ENCODE measurements at places on chromosomes 6 and 20.

GRCh38 chr6:128241216-128241615, 279.2 kb downstream of the PTPRK start:
- H3K36me3 ChIP-seq: no peaks in the 10 kb centered on the region
- H3K4me1 ChIP-seq: peaks cover 14% of the 10 kb centered on the region
- H3K27ac ChIP-seq: no peak overlapping the region
- peaks cover 2% of the 10 kb centered on the region for H3K27me3 ChIP-seq
- H3K4me3 ChIP-seq: no peak overlapping the region

- DNase-seq: no peak
- peaks cover 3% of the 10 kb centered on the region for H3K27me3 ChIP-seq
- H3K27ac ChIP-seq: no peak overlapping the region
- peaks cover 4% of the 10 kb centered on the region for H3K36me3 ChIP-seq
Measured at GRCh38 chr6:437037-437392, 45.5 kb downstream of the IRF4 start.

DNA sequence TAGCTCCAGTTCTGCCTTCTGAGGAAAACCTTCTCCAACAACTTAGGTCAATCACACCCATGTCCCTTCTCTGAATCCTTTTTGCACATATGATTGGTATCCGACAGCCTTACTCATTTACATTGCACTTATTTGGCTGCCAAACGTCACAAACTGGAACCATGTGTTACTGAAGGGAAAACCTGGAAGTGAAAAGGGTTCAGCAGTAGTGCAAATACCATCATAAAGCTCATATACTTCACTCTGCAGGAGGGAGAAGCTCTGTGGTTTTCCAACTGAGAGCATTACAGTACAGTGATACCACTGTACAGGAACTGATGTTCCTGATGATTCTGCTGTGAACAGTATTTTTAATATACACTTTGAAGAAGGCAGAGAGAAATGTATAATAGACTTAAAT, 87.8 kb downstream of the SLC16A10 start:
- no peaks in the 10 kb centered on the region for H3K36me3 ChIP-seq
- no peak overlapping the region for H3K27ac ChIP-seq
- peaks cover 11% of the 10 kb centered on the region for H3K4me1 ChIP-seq
- peaks cover 5% of the 10 kb centered on the region for H3K27me3 ChIP-seq
- no peak for DNase-seq
- no peak overlapping the region for H3K4me3 ChIP-seq

DNA sequence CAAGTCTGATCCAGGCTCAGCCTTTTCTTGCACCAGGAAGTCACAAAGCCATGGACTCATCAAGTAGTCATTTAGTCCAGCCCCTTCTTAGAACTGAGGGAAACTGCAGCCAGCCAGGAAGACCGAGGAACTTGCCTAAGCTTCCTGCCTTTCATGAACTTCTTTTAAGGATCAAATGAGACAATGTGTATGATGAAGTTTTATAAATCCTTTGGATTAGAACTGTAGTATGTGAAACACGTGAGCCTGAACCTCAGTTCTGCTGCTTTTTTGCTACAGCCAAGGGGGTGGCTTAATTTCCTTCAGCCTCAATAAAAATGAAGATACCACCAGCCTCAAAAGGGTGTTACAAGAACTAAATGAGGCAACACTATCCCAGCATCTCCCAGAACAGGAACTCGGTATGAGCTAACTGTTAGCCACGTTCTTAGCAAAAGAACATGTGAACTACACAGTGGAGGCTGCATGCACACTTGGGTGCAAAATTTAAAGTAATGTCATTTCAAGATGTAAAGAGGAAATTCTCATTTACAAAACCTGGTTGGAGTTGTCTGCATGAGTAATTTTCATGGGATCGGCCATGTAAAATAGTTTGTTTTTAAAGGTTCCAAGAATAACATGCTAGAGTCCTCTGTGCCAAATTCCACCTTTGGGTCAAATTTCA, 76.0 kb upstream of the TBC1D7 start:
- peaks cover 10% of the 10 kb centered on the region for H3K4me1 ChIP-seq
- no peaks in the 10 kb centered on the region for H3K36me3 ChIP-seq
- DNase-seq: no peak
- peaks cover 3% of the 10 kb centered on the region for H3K27me3 ChIP-seq

GRCh38 chr6:25279748-25280343, 672 bp downstream of the CARMIL1 start:
- no peak for DNase-seq
- peaks cover 30% of the 10 kb centered on the region for H3K4me1 ChIP-seq
- peak overlapping the region; percentile 79 for H3K4me3 ChIP-seq
- peaks cover 12% of the 10 kb centered on the region for H3K27me3 ChIP-seq
- H3K27ac ChIP-seq: no peak overlapping the region

DNA sequence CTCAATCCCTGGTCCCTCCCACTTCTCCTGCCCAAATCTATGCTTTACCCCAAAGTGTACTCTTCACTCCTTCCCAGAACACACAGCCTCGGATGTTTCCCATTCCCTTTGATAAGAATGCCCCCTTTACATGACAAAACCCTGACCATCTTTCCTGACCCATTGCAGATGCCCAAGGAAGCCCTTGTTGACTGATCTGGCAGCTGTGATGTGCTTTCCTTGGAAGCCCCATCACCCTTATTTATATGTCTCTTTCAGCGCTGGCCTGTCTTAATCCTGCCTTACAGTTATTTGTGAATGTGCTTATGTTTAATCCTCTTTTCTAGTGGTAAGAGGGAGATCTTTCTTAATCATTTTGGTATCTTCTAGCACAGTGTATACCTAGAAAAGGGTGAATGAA, 523.1 kb downstream of the CD83 start:
- peak overlapping the region; percentile 7 for H3K27ac ChIP-seq
- DNase-seq: no peak
- no peak overlapping the region for H3K4me3 ChIP-seq
- H3K4me1 ChIP-seq: peaks cover 55% of the 10 kb centered on the region

DNA sequence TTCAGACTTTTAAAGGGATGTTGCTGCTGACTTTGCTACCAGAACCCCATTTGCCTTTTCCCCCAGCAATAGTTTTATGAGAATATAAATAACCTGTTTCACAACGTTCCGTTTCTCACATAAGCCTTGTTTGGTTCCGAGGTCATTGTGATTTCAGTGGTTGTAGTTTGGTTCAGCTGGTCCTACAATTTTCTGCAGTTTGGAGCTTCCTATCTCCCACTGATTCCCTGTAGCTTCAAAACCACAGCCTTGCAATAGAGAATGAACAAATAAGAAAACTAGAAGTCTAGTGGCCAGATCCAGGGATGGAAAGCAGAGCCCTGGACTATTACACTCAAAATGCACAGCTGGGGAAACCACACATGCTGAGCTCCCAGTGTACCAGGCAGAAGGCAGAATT, 24.1 kb upstream of the SH3BGRL2 start:
- DNase-seq: no peak
- H3K36me3 ChIP-seq: no peaks in the 10 kb centered on the region
- peaks cover 7% of the 10 kb centered on the region for H3K27me3 ChIP-seq
- no peaks in the 10 kb centered on the region for H3K4me1 ChIP-seq
- no peak overlapping the region for H3K27ac ChIP-seq

DNA sequence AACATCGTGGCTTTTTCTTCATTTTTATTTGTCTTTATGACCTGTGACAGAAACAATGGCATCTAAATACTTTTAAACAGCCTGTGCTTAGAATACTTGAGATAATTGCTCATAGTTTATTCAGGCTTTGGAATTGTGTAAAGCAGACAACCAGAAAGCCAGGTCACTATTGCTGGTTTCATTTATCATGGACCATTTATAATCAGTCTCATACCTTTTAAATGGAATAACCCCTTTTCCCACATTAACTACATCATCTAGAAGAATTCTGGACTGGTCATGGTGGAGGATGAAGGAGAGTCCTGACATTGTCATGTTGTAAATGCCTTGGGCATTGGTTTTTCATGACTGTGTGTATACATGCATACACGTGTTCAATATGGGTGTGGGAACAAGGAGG, 661.5 kb downstream of the EPM2A start:
- H3K27ac ChIP-seq: no peak overlapping the region
- no peaks in the 10 kb centered on the region for H3K4me1 ChIP-seq
- H3K27me3 ChIP-seq: no peaks in the 10 kb centered on the region
- no peak for DNase-seq
- H3K36me3 ChIP-seq: no peaks in the 10 kb centered on the region

GRCh38 chr20:21322921-21323331, 19.8 kb downstream of the XRN2 start:
- H3K27ac ChIP-seq: no peak overlapping the region
- peaks cover 43% of the 10 kb centered on the region for H3K4me1 ChIP-seq
- DNase-seq: no peak
- no peak overlapping the region for H3K4me3 ChIP-seq

DNA sequence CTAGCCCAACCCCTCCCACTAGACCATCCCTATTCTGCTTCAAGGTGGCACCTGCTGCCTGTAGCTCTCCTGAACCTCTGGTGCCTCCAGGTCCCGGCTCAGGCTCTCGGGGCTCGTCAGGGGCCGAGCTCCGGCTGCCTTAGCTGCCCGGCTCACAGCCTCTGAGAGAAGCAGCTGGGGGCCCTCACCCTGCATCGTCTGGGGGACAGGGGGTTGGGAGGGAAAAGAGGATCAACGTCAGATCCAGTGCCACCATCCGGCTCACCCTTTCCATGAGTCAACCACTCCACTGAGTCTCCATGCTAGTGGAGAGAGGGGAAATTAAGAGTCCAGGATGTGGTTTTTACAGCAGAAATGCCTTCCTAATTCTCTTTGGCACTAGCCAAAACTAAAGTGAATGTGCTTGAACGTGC, 13.0 kb downstream of the BAG6 start:
- no peak overlapping the region for H3K4me3 ChIP-seq
- no peaks in the 10 kb centered on the region for H3K27me3 ChIP-seq
- H3K4me1 ChIP-seq: peaks cover 5% of the 10 kb centered on the region
- H3K36me3 ChIP-seq: peaks cover 53% of the 10 kb centered on the region

DNA sequence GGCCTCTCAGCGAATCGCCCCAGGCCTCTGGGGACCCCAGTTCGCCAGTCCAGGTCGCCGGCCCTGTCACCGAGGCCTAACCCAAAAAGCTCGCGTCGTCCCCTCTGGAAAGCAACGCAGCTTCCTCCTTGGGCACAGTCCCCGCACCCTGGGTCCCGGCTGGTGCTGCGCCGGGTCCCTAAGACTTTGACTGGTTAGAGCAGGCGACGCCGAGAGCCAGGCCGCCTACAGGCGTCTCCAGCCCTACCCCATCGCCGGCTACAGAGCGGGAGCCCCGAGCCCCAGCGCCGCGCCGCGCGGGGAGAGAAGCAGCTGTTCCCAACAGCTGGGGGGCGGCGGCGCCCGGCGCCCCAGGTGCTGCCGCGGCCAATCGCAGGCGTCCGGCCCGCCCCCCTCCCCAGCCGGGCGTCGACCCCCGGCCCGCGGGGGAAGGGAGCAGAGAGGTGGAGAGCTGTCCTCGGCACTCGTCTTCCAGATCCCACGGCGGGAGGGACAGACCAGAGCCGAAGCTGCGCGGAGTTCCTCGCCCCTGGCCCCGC, 540 bp upstream of the RBM24 start:
- no peak for DNase-seq
- peaks cover 8% of the 10 kb centered on the region for H3K4me1 ChIP-seq
- no peaks in the 10 kb centered on the region for H3K36me3 ChIP-seq
- peaks cover 70% of the 10 kb centered on the region for H3K27me3 ChIP-seq
- no peak overlapping the region for H3K4me3 ChIP-seq

DNA sequence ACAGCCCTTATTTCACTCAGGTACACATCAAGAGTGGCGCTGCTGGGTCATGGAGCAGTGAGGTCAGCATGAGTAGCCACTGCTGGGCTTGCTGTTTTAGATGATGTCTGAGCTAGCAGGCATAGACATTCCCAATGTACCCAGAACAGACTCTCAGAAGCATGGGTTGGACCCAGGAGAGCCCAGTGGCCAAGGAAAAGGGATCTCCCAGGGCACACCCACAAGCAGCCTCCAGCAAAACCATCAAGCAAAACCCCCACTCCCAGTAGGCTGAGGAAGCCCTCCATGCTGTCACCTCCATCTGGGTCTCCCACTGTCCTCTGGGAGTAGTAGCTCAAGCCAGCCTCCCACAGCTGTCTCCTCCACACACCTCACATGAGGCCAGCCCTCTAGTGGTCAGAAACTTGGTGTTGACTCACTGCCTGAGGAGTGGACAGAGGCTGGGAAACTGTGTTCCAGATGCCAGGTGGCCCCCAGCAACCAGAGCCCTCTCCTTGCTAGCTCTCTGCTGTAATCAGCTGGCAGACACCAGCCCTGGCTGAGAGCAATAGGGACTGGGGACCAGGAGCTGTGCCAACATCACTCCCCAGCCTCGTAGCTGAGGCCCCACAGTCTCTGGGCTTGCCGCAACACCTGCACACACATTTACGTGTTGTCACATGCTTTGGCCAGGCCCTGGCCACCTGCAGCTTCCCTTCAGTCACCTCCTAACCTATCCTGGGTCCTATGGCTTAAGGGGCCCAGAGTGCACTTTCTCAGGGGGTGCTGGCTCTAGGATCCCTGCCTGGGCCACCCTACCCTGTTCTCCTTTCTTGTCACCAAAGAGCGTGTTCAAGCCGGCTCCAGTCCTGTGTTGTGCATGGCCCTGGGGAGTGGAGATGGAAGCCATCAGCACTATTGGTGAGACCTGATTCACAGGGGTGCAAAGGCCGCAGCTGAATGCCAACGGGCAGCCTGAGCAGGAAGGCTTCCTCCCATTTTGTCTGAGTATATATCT, 1.9 kb upstream of the AP5S1 start:
- no peaks in the 10 kb centered on the region for H3K27me3 ChIP-seq
- no peak for DNase-seq
- peaks cover 5% of the 10 kb centered on the region for H3K36me3 ChIP-seq
- peak overlapping the region; percentile 86 for H3K27ac ChIP-seq
- peak overlapping the region; percentile 42 for H3K4me3 ChIP-seq

GRCh38 chr20:35121186-35121585, 25.9 kb downstream of the EDEM2 start:
- H3K27me3 ChIP-seq: no peaks in the 10 kb centered on the region
- no peak for DNase-seq
- peaks cover 7% of the 10 kb centered on the region for H3K4me1 ChIP-seq
- no peak overlapping the region for H3K27ac ChIP-seq

DNA sequence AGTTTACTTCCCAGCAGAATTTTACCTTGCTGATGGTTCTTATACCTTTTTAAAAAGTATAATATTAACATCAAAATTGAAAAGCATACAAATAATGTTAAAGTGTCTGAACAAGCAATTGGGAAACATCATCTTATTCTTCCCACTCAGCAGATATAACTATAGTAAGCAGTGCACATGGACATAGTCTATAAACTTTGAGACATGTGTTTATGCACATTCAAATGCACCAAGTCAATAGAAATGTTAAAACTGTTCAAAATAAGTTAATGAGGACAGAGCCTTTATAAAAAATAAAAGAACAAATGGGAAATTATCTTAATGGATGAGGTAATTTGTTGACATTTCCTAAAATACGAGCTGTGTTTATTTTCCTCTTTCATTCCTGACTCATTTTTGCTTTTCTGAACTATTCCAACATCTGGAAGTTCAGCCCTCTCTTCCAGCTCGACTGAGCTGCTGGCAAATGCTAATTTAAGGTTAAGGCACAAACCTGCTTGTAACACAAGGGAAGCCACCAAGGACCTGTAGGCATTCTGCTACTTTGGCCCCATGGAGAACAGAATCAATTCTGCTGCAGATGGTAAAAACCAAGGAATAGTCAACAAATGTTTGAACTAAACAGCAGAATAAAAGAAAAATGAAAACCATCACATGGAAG, 110.3 kb upstream of the MAP3K4 start:
- no peak overlapping the region for H3K4me3 ChIP-seq
- no peaks in the 10 kb centered on the region for H3K36me3 ChIP-seq
- no peaks in the 10 kb centered on the region for H3K4me1 ChIP-seq
- DNase-seq: no peak
